ENCODE measurements at places on chromosomes 11 and 22.

GRCh38 chr22:41302021-41302767, 869 bp downstream of the ZC3H7B start:
- peak; percentile 75 for DNase-seq

DNA sequence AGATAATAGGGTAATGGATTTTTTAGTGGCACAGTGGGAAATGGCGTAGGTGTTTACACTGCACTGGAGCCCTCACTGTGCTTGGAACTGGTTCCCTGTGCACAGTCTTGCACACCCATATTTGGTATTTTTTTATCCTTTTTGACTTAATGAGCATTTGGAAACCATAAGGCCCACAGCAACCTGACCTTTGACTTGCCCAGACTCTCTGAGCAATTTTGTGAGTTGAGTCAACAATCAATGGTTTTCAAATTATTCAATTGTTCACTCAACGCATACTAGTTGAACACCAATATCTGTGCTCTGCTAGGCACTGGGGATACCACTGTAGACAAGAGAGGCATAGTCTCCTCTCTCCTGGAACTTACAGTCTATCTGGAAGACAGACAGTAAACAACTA, 14.3 kb downstream of the CD44 start:
- DNase-seq: no peak

GRCh38 chr11:107882095-107882820, 23.7 kb upstream of the SLC35F2 start:
- DNase-seq: no peak

GRCh38 chr22:34414467-34415440, 494.5 kb upstream of the LARGE1 start:
- peak; percentile 74 for DNase-seq

- DNase-seq: no peak
Measured at GRCh38 chr11:105124756-105125155, 14.8 kb downstream of the CARD18 start.

- no peak for DNase-seq
Measured at GRCh38 chr22:36211237-36211861, 9.7 kb upstream of the APOL4 start.

DNA sequence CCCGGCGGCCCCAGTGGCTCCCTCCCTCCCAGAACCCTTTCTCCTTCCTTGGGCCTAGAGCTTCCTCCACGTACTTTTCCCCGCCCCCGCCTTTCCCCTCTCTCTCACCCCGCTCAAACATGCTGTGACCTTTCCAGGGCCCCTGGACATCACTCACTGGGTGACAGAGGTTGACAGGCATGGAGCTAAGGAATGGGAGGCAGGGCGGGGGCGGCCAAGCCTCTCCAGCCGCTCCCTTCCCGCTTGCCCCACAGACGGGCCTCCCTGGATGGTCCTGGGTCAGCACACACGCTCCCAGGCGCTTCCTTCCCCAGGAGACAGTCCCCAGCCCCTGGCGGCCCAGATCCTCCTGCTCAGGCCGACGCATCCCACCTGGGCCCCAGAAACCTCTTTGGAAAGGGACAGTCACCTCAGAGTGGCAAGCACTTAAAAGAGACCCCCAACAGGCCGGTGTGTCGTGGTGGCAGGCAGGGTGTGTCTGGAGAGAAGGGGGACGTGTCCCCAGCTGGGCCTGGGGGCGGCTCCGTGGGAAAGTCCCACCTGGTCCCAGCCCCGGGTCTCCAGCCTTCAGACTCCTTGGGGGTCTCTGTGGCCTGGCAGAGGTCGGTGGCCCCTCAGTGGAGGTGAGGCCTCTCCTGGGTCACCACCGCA, 8.8 kb downstream of the H19 start:
- peak; percentile 27 for DNase-seq

GRCh38 chr22:27088026-27088425, 430.6 kb downstream of the MIAT start:
- no peak for DNase-seq

DNA sequence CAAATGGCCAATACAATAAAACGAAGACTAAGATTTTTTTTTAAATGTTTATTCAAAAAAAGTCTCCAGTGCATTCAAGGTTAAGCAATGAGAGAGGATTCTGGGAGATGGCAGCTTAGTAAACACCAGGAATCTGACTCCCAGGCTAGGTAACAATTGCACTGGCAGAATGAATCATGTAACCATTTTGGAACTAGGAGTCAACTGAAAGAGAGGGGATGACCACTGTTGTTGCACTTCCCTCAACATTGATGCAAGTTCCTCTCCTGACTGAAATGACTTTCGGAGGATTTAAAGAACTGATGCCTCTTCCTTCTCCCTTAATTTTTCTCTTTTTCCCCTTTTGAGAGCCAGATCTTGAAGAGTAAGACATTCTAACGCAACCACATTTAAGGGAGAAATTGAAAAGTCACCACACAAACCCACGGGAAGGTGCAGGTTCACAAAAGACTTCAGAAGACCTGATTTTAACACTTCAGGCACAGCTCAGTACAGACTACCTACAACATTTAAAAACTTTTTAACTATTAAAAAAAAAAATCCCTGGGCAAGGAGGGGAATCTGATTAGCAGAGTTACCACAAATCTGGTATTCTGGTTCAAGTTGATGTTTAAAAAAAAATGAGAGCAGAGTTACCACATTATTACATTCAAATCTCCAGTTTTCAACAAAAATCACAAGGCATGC, 56.8 kb downstream of the FCHSD2 start:
- no peak for DNase-seq

- DNase-seq: no peak
Measured at GRCh38 chr11:124170801-124171586, 12.2 kb upstream of the OR10D3 start.

GRCh38 chr22:33866511-33866910, 53.8 kb downstream of the LARGE1 start:
- DNase-seq: no peak

DNA sequence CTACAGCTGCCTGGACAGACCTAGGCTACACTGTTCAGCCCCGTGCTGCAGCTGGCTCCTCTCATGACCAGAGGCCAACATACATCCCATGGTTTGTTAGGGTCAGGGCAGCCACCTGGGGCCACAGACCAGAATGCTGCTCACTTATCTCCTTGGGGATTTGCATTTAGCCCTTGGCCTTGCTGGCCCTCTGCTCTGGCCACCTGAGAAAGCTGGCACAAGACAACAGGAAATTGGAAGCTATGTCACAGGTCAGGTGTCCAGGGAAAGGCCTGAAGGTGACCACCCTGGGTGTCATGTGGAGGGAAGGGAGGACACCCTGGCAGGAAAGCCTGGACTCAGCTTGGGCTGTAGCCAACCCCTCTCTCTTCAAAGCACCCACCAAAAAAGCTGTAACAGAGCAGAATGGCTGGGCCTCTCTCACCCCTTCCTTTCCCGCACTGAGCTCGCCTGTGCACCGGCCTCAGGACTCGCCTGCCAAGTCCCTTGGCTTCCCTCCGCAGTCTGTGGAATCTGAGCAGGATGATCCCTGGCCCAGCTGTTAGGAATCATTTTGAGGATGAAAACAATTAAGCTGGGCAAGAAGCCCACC, 86.3 kb downstream of the SNX19 start:
- DNase-seq: no peak

DNA sequence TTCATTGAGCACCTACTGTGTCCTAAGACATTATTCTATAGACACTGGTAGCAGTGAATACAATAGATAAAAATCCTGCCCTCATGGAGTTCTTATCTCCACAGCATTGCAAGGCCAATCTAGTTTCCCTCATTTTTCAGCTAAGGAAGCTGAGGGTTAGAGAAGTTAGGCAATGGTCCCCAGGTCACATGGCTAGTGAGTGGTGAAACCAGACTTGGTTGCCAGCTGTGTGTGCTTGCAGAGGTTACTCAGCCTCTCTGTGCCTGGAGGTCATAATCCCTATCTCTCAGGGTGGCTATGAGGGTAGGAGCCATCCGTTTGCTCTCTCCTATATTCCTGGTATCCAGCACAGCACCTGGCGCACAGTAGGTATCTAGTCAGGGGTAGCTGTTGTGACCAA, 147.7 kb upstream of the SEZ6L start:
- no peak for DNase-seq

GRCh38 chr11:123977731-123978347, at the start of gene OR10S1:
OR10S1 (minus strand) TSS chr11:123977781; CDS start chr11:123977664, 117 bp downstream.
- no peak for DNase-seq

- DNase-seq: no peak
Measured at GRCh38 chr11:623349-623869, 1.3 kb downstream of the CDHR5 start.

- no peak for DNase-seq
Measured at GRCh38 chr11:64885367-64886286, 7.2 kb upstream of the EHD1 start.

DNA sequence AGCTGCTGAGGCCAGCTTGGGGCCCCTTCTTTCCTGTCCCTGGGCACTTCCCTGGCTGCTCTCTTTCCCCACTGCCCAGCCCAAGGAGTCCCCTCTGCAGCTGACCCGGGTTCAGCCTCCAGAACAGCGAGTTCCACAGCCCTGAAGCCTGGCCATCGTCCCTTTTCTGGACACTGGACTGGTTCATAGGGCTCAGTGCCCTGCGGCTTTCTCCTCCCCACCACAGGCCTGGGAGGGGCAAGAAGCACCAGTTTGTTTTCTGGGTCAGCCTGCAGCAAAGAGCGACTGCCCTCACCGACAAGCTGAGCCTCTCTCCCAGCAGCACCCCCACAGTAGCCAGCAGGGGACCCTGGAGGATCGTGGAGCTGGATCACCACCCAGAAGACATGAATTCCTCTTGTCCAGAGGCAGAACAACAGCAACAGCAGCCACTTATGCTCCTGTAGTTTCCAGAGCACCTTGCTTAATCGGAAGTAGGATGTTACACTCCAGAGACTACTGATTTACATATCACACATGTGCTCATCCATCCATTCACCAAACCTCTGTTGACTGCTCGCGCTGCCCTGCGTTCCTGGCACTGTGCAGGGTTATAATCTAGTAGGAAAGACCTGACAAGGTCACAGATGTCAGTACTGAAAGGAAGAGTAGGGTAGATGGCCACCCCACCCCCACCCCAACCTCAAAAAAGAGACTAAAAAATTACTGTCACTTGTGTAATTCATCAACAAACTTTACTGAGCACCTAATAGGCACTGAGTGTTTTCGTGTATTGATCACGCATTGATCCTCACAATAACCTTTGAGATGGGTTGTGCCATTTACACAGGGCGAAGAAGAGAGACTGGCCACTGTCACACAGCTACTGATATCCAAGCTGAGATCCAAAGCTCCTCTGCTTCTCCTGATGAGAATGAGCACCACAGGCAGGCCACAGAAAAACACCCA, 13.0 kb upstream of the CXCR5 start:
- DNase-seq: no peak

DNA sequence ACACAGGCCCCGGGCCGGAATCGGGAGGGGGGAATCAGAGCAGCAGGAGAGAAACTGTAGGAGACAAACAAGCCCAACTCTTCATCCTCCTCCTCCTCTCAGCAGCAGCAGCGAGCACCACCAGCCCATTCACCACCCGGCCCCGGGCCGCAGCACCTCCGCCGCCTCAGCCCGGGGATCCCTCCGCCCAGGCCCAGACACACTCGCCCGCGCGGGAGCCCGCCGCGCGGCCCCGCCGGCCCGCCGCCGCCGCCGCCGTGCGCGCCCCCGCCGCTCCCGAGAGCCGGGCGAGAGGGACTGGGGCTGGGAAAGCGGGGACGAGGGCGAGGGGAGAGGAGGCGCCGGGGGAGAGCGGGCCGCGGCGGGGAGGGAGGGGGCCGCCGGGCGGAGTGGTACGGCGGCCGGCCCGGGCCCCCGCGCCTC, at the start of gene PHF21A:
Gene PHF21A (minus strand): TSS at position 154 of the 423 bp plus-strand sequence. CDS start 37,235 bp downstream, outside the sequence.
- peak; percentile 94 for DNase-seq

GRCh38 chr11:120129570-120129969, 8.3 kb downstream of the TRIM29 start:
- no peak for DNase-seq

DNA sequence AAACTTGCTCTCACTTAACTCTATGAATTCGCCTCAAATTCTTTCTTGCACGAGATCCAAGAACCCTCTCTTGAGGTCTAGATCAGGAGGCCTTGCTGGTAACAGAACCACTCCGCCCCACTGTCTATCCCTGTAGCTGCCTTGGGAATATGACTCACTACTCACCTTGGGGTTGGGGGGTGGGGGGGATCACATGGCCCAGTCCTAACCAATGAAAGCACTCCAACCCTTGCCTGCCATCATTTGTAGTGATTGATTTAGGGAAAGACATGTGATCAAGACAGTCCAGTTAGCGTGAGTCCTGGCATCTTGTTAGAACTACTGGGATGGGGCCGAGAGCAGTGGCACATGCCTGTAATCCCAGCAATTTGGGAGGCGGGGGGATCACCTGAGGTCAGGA, 4.8 kb upstream of the MRTFA start:
- DNase-seq: no peak

DNA sequence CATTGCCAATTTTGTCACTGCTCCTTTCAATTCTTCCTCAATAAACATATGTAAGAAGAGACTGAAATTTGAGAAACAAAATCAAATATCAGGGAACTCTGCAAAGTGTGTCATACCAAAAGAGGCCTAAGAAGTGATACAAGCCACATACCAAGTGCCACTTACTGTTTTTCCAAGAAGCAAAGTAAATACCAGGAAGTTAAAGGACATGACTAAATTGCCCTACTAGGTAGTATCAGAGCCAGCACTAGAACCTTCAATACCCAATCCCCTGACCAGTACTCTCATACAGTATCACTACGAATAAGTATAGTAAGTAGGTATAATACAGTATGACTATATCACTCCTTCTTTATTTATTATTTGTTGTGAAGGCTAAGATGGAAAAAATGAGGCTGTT, 13.6 kb downstream of the MAML2 start:
- no peak for DNase-seq

DNA sequence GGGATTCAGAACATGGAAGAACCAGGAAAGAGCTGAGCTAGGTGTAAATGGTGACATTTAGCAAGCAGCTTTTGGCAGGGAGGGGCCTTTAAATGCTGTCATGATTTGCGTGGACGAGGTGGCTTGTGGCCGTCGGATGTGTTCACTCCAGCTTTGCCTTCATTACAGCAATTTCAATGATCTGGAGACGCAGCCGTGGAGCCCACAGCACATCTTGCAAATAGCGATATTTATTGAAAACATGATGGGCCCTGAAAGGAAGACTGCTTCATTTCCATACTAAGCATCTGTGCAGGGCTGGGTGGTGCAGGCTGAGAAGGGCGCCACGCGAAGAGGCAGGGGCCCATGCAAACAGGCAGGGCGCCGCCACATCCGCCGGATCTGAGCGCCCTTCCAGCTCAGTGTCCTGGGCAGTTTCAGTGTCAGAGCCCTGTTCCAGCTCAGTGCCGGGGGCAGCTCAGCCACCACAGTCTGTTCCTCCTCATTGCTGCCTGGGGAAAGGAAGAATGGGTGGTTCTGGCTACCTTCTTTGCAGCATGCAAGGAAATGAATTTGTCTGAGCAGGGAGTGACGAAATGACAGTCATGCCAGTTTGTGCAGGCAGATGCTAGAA, 111.1 kb upstream of the TTC12 start:
- no peak for DNase-seq

- no peak for DNase-seq
Measured at GRCh38 chr11:123525097-123525496, 95.0 kb downstream of the GRAMD1B start.

DNA sequence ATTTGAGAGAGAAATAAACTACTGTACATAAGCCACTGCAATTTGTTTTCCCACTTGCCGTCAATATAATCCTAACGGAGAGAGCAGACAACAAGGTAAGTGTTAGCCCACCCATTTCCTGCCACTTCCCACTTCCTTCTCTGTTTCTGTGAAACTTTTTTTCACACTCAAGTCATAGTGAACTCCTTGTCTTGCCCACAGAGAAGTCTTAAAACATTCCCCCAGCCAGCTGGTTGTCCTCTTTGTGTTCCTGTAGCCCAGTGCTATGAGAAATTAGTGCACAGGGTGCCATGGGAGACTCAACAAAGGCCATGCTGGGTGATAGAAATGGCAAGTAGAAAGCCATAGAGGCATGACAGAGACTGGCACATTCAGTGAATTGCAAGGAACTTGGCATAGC, 208.6 kb downstream of the BLID start:
- no peak for DNase-seq
